ENCODE measurements at places on chromosomes 11 and 22.

GRCh38 chr11:85965202-85965601, 103.7 kb downstream of the PICALM start:
- DNase-seq = no peak

GRCh38 chr11:118099838-118100556, 13.2 kb upstream of the SMIM35 start:
- DNase-seq = no peak

- peak; percentile 1 for DNase-seq
These were observed 380.2 kb downstream of the OR4C45 start for GRCh38 chr11:50412832-50413231.

- no peak for DNase-seq
These were observed 48.4 kb upstream of the HSD17B12 start for GRCh38 chr11:43632181-43632580.

DNA sequence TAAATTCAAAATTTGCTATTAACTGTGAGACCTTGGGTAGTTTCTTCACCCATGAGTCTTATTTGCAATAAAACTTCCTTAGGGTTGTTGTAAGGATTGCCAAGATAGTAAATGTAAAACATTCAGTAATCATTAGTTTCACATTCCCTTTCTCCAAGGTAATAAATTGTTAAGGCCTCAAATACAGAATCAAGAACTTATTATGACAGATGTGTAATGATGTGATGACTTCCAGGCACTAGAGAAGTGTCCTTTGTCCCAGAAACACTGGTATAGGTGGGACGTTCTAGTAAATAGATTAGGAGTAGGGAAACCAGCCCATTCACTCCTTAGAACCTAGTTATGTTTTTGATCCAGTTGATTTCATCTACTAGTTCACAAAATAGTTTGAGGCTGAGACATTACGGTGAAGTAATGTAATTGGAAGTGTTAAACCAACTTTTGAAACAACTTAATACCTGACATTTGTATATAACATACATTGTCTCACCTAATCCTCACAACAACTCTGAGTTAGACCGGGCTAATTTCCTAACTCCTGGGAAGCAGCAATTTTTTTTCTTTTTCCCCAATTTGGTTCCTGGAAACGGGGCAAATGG, 25.5 kb downstream of the CTNND1 start:
- DNase-seq = no peak

GRCh38 chr11:64715756-64716472, 7.1 kb downstream of the NRXN2 start:
- DNase-seq = no peak

DNA sequence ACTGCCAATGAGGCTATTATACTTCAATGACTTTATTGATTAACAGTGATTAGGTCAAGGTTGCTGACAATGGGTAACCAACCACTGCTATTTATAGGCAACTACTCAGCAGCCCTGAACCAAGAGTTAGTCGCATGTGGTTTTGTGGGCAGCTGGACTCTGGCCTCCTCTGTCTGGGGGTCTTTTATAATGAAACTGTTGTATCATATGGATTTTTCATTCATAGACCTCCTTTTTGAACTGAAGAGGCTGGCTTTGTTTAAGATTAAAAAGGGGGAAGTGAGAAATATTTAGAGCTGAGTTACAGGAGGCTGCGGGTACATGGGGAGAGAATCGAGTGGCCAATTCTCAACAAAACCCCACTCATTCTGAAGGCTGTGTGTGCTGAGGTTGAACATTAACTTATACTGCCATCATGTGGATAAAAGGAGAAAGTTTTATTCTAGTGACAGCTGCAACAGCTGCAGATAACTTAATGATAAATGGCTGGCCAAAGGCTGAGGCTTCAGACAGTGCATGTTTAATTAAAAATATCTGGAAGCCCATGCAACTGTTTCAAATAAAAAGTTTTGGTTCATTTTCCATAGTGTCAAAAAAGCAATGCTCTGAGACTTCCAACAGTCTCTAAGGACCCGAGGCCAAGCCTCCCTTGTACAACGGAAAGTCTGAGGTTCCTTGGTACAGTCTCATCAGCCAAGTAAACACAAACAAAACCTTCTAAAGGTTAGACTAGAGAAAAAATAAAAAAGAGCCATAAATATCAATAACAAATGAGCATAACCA, 682.6 kb downstream of the KCNA4 start:
- peak; percentile 62 for DNase-seq

DNA sequence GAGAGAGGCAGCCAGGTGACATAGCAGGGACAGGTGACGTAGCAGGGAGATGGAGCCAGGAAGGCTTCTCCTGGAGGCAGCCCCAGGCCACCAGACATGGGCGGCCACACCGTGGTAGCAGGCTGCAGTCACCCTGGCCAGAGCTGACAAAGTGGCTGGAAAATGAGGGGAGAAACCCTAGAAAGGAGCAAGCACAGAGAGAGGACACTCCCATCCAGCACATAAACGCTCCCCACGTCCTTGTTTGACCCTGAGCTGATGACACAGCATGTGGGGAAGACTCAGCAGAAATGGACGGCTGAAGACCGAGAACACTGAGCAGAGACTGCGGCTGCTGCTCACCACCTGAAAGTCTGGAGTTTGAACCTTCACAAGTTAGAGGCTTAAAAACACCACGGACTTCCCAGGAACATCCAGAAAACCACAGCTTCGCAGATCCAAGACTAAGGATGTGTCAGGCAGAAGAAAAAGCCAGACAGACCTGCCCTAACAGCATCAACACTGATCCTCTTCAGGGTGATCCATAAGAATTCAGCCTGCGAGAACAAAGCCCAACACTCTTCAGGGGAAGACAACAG, 28.7 kb downstream of the DRD4 start:
- no peak for DNase-seq

DNA sequence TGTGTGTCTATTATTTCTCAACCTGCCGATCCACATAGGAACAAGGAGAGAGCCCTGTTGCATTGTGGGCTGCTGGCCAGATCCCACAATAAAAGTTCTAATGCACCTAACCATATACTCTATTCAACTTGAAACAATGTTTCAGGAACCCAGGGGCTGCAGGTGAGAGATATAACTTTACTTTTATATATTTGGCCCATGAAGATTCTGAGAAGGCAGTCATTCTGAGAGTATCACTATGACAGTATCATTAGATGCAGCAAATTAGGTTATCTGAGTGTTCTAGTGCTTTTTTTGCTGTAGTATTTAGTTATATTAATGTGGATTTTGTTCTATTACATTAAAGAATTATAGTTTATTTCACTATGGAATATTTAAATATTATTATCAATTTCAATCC, 655.1 kb upstream of the ARHGAP42 start:
- no peak for DNase-seq

DNA sequence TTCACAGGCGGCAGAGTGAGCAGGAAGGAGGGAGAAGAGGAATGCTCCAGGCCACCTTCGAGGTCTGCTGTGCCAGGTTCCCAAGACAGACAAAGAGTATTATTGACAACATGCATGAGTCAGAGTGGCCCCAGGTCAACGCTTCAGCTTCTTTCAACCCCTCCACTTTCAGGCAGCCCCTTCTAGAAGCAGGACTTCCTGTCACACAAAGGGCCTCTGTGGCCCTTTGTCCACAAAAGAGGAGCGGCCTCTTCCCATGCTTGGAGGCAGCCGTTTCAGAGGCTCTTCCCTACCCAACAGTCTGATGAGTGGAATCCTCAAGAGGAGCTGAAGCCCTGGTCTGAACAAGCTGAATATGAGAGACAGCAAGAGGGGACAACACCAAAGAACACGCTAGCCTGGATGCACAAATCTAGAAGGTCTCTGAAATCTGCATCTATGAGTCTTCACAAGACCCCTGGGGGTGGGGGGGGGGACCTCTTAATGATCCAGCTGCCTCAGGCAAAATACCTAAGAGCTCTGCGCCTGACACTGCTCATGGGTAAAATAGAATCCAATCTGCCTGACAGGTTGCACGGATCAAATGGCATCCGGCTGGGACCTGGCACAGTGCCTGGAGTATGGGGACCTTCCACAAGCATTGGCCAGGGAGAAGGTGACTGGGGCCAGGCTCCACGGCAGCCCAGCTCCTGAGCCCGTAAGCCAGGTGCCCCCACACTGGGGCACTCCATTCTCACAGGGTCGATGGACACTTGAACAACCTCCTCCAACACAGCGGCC, 67.5 kb downstream of the PACSIN2 start:
- DNase-seq = peak; percentile 76

DNA sequence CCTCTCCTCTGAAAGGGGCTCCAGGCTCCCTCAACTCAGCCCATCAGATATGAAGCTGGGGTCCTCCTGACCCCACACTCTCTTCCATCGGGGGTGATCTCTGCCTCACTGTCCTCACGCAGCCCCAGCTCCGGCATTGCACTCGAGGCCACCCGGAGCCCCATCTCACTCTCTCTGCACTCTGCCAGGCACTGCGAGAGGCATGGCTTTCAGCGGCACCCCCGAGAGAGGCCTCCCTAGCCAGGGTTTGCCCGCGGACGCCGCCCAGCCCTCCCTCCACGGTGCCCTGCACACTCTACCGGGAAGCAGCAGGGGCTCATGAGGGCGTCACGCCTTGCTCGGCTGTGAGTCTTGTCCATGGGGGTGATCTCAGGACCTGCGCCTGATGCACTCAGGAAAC, 436.2 kb downstream of the BRD1 start:
- DNase-seq = no peak

DNA sequence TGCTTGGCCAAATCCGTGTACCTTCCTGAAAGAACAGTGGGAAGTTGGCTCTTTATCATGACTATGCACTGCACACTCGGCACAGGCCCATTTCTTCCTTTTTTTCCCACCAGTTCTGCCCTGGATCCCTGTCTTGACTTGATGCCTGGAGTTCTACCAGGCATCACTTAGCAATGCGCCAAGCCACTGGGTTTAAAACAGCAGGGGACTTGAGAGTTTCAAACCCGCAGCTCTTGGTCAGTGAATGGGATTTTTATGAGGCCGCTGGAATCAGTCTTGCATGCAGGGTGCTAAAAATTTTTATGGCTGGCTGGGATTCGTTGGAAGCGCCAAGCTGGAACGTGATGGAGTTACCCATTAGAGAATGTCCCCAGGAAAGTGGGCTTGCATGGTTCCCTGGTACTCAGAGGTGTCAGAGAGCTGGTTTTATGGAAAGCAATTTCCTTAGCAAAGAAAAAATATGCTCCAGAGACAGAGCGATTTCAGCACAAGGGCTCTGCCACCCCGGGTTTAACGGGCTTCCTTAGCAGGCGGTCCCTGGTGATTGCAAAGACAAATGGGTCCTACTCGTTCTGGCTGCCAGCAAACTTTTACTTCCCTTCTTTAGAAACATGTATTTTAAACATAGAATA, 432.9 kb downstream of the TENM4 start:
- DNase-seq = no peak

- peak; percentile 88 for DNase-seq
These were observed 119.7 kb downstream of the ETS1 start for GRCh38 chr11:128467610-128468041.

GRCh38 chr11:57515332-57516060, at the start of gene SLC43A1:
SLC43A1 (minus strand) TSS chr11:57515702; CDS start chr11:57514111, 1,591 bp downstream.
- DNase-seq = peak; percentile 77

GRCh38 chr11:75199412-75199955, 41.1 kb upstream of the TPBGL start:
- no peak for DNase-seq

- DNase-seq = peak; percentile 75
These were observed 408.2 kb downstream of the MN1 start for GRCh38 chr22:27393371-27393770.

- DNase-seq = no peak
These were observed 381.2 kb downstream of the MN1 start for GRCh38 chr22:27420195-27420816.

DNA sequence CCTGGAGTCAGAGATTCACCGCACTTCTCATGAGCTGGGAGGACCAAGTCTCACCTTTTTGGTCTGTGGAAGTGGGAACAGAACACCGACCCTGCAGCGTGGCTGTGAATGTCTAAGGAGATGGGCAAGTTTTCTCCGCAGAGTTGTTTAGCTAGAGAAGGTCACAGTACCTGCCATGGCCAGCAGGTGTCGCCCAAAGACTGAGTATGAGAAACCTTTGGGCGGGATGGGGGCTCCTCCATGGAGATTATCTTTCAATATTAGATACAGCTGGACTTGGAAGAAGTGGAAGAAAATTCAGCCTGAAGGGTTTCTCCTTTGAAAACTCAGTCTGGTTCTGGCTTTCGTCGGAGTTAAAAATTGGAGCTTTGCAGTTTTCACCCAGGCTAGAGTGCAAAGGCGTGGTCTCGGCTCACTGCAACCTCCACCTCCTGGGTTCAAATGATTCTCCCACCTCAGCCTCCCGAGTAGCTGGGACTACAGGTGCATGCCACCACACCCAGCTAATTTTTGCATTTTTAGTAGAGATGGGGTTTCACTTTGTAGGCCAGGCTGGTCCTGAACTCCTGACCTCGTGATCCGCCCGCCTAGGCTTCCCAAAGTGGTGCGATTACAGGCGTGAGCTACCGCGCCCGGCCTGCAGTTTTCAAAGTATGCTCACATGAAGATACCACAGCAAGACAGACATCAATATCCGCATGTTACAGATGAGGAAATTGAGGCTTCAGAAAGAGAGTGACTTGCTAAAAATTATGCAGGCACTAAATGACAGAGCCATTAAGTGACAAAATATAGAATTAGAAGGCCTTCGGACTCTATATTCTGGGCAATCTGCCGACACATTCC, 10.7 kb upstream of the DSCAML1 start:
- DNase-seq = peak; percentile 56

GRCh38 chr11:100942016-100942415, 187.6 kb downstream of the PGR start:
- DNase-seq = peak; percentile 11

DNA sequence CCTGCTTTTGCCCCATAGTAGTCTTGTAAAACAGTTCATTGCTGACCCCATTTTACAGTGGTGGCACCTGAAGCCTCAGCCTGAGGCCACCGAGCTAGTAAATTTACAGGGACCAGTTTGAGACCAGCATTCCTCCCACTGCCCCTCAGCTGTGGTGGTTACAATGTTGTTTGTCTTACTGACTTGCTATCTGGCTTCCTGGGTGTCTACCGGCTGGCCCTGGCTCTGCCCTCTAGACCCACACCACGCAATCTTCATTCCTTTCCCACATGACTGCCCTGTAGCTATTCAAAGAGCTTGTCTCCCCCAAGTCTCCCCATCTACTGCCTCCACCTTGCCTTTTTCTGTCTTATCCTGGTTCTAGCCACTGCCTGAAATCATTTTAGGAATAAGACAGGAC, 20.8 kb downstream of the PIK3IP1 start:
- no peak for DNase-seq

DNA sequence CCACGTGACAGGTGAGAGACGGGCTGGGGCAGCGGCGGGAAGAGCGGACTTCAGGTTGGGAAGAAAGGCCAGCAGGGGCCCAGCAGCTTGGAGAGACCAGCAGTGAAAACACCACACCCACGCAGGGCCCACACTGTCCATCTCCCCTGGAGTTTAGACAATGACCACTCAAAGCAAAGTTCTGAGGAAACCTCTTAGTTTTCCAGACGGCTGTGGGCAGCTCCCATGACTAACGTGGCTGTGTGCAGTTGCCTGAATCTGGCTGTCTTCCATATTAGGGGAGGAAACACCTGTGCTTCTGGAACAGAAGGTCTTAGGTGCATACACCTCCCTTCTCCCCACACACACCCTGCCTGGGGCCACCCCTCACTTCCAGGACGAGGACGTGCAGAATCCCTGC, 70.6 kb upstream of the TTLL12 start:
- DNase-seq = no peak
